ENCODE measurements at places on chromosomes 7 and 10. TPM values are rescaled to one million over a fixed set of nuclear protein-coding genes. Genes with fewer than 3 reads are reported as not detected.

GRCh38 chr7:66758950-66759628, 18.6 kb downstream of the RABGEF1 start:
- peaks cover 12% of the 10 kb centered on the region for H3K4me1 ChIP-seq
- DNase-seq: peak; percentile 37
- peak overlapping the region; percentile 41 for H3K27ac ChIP-seq
- no peaks in the 10 kb centered on the region for H3K36me3 ChIP-seq
- no peak overlapping the region for H3K4me3 ChIP-seq
- no peaks in the 10 kb centered on the region for H3K27me3 ChIP-seq

GRCh38 chr10:113230011-113230610, 280.1 kb downstream of the TCF7L2 start:
- H3K36me3 ChIP-seq: no peaks in the 10 kb centered on the region
- H3K27ac ChIP-seq: no peak overlapping the region
- no peak overlapping the region for H3K4me3 ChIP-seq
- peaks cover 4% of the 10 kb centered on the region for H3K27me3 ChIP-seq

Gene THSD7A
- 0.02 TPM for total RNA-seq

- no peaks in the 10 kb centered on the region for H3K27me3 ChIP-seq
- no peak for DNase-seq
- peaks cover 7% of the 10 kb centered on the region for H3K4me1 ChIP-seq
- H3K4me3 ChIP-seq: no peak overlapping the region
- no peak overlapping the region for H3K27ac ChIP-seq
Observed at GRCh38 chr10:33211106-33211878, 123.2 kb downstream of the NRP1 start.
